Activated B cell treated with CpG ODN at 0.5 μM for 24 hours (primary cell): ENCODE measurements at places on chromosomes 5 and 9. TPM values are rescaled to one million over a fixed set of nuclear protein-coding genes. Genes with fewer than 3 reads are reported as not detected.

DNA sequence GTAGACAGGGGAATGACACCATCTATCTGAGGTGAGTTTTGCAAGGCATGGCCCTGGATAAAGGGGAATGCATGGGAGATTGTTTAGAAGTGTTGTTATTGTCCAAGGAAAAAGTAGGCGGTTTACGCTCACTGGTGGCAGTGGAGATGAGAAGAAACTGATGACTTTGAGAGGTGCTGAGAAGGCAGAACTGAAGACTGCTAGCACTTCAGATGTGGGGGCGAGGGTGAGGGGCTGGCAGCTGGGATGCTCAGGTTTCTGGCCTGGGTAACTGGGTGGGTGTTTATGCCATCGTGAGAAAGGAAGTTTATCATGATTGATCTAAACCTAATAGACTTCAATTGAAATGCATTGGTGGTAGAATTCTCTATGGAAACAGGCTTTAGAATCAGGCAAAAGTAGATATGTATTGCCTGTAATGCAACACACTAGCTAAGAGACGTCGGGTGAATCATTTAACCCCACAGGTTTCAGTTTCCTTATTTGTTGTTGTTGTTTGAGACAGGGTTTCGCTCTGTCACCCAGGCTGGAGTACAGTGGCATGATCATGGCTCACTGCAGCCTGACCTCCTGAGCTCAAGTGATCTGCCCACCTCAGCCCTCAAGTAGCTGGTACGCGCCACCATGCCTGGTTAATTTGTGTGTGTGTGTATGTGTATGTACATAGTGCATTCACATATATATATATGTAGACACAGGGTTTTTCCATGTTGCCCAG lies 123.5 kb downstream of the SLC24A2 start:
- no peak for DNase-seq
- H3K27me3 ChIP-seq = peaks cover 2% of the 10 kb centered on the region
- H3K4me3 ChIP-seq = no peak overlapping the region
- H3K36me3 ChIP-seq = no peaks in the 10 kb centered on the region
- no peaks in the 10 kb centered on the region for H3K4me1 ChIP-seq

- no peak overlapping the region for H3K27ac ChIP-seq
- H3K27me3 ChIP-seq = peaks cover 4% of the 10 kb centered on the region
- no peak overlapping the region for H3K4me3 ChIP-seq
- no peak for DNase-seq
Measured at GRCh38 chr5:138471052-138471361, 5.7 kb downstream of the EGR1 start.

GRCh38 chr9:21782205-21782604 lies 20.2 kb upstream of the MTAP start:
- H3K4me3 ChIP-seq = no peak overlapping the region
- no peaks in the 10 kb centered on the region for H3K36me3 ChIP-seq
- DNase-seq = no peak
- H3K27ac ChIP-seq = no peak overlapping the region

DNA sequence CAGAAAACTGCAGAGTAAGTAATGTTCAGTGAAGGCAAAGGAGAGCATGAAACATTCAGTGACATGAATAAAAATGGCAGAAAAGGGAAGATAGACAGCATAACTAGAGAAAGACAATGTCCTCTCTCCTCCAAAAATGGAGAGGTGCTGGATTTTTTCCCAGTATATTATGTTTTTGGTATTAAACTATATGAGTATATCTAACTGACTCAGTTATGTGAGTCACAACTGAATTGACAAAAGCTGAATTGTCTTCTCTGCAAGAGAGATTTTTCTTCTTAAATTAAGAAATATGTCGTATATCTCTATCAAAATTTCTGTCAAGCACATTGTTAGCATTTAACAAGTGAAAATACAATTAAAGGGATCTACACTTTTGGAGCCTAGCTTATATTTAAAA lies 375.1 kb downstream of the CHSY3 start:
- no peaks in the 10 kb centered on the region for H3K4me1 ChIP-seq
- no peaks in the 10 kb centered on the region for H3K36me3 ChIP-seq
- H3K4me3 ChIP-seq = no peak overlapping the region
- no peaks in the 10 kb centered on the region for H3K27me3 ChIP-seq
- no peak overlapping the region for H3K27ac ChIP-seq

DNA sequence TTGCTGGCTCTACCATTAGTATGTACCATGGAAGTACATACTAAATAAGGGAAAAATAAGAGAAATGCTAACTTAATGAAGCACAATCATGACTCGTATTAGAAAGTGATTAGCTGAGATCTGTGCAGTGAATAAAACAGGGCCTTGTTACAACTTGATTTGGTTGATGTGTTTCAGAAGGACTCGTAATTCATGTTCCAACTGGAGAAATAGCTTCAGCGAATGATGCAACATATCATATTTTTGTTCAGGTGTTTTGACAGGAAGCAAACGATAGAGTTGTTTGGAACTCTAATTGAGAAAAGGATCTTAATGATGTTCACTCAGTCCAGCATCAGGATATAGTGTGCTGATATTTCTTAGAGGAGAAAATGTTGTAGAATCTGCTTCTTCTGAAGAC lies 474.6 kb upstream of the WWC1 start:
- no peaks in the 10 kb centered on the region for H3K27me3 ChIP-seq
- H3K36me3 ChIP-seq = no peaks in the 10 kb centered on the region
- no peak for DNase-seq
- no peak overlapping the region for H3K27ac ChIP-seq

HSPB3 gene
- total RNA-seq = not detected in 2 replicates

DNA sequence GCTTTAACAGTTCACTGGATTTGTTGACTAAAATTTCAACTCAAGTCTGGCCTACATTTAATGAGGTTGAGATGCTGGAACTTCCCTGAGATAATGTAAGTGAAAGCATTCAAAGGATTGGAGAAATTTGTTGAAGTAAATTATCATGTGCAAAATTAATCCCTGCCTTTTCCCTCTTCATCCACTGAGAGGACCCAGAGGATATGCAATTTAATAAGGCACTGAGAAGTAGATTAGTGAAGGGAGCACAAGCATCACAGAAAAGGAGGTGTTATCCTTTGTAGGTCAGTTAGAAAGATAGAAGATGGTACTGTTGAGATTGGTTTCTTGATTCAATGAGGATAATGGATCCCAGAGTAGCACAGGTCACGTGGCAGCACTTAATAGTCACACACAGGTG lies 42.6 kb upstream of the ANKRD31 start:
- H3K27ac ChIP-seq = no peak overlapping the region
- H3K36me3 ChIP-seq = no peaks in the 10 kb centered on the region
- H3K4me1 ChIP-seq = no peaks in the 10 kb centered on the region
- no peak for DNase-seq
- peaks cover 10% of the 10 kb centered on the region for H3K27me3 ChIP-seq

- no peak overlapping the region for H3K27ac ChIP-seq
- no peak for DNase-seq
- no peaks in the 10 kb centered on the region for H3K36me3 ChIP-seq
- H3K27me3 ChIP-seq = no peaks in the 10 kb centered on the region
Measured at GRCh38 chr5:29516224-29516623, 1677.3 kb upstream of the CDH6 start.

- no peaks in the 10 kb centered on the region for H3K4me1 ChIP-seq
- peaks cover 2% of the 10 kb centered on the region for H3K27me3 ChIP-seq
- no peak for DNase-seq
Measured at GRCh38 chr5:33582417-33582816, 141.7 kb downstream of the TARS1 start.

- no peaks in the 10 kb centered on the region for H3K4me1 ChIP-seq
- no peak overlapping the region for H3K27ac ChIP-seq
- H3K27me3 ChIP-seq = peaks cover 5% of the 10 kb centered on the region
- no peak for DNase-seq
- H3K4me3 ChIP-seq = no peak overlapping the region
- no peaks in the 10 kb centered on the region for H3K36me3 ChIP-seq
Measured at GRCh38 chr9:91589101-91589553, 165.5 kb upstream of the NFIL3 start.

PCDHB10 gene
- total RNA-seq = 0.07 TPM in 1 of 2 replicates, not detected in the other

GRCh38 chr5:142475102-142475513 lies 150.3 kb upstream of the SPRY4 start:
- H3K27ac ChIP-seq = no peak overlapping the region
- no peak for DNase-seq
- H3K4me1 ChIP-seq = no peaks in the 10 kb centered on the region
- H3K4me3 ChIP-seq = no peak overlapping the region
- no peaks in the 10 kb centered on the region for H3K36me3 ChIP-seq
- peaks cover 25% of the 10 kb centered on the region for H3K27me3 ChIP-seq

- H3K4me3 ChIP-seq = no peak overlapping the region
- H3K27ac ChIP-seq = no peak overlapping the region
- H3K36me3 ChIP-seq = no peaks in the 10 kb centered on the region
- DNase-seq = no peak
- peaks cover 32% of the 10 kb centered on the region for H3K4me1 ChIP-seq
- peaks cover 37% of the 10 kb centered on the region for H3K27me3 ChIP-seq
Measured at GRCh38 chr5:76718381-76718832, 2.5 kb downstream of the F2R start.

SPAAR gene
- total RNA-seq = not detected in 2 replicates

- H3K27me3 ChIP-seq = no peaks in the 10 kb centered on the region
- H3K4me1 ChIP-seq = peaks cover 7% of the 10 kb centered on the region
- no peaks in the 10 kb centered on the region for H3K36me3 ChIP-seq
Measured at GRCh38 chr5:17118631-17119030, 98.8 kb upstream of the BASP1 start.

OR1J2 gene
- total RNA-seq = not detected in 2 replicates

DNA sequence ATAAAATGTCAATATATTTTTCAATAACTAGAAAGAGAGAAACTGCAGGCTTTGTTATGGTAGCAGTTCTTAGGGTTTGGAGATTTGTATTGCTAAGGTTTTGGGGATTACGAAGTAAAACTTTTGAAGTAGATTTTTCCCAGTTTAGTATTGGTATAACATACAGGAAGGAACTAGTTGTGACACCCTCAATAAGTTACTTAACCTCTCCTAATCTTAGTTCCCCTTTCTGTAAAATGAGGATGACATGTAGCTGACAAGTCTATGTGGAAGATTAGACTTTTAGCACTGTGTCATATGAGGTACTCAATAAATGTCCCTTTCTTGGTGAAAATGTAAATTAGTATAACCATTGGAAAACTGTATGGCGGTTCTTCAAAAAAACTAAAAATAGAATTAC lies 73.4 kb upstream of the ATG10 start:
- peaks cover 3% of the 10 kb centered on the region for H3K4me1 ChIP-seq
- no peaks in the 10 kb centered on the region for H3K27me3 ChIP-seq
- peak overlapping the region; percentile 15 for H3K27ac ChIP-seq
- DNase-seq = no peak
- H3K4me3 ChIP-seq = no peak overlapping the region

KIF12 gene
- total RNA-seq = not detected in 2 replicates

GRCh38 chr9:121871431-121872025 lies 220.1 kb downstream of the DAB2IP start:
- H3K27me3 ChIP-seq = no peaks in the 10 kb centered on the region
- no peak overlapping the region for H3K27ac ChIP-seq
- H3K4me1 ChIP-seq = no peaks in the 10 kb centered on the region
- H3K4me3 ChIP-seq = no peak overlapping the region
- DNase-seq = no peak
- H3K36me3 ChIP-seq = peaks cover 2% of the 10 kb centered on the region

DNA sequence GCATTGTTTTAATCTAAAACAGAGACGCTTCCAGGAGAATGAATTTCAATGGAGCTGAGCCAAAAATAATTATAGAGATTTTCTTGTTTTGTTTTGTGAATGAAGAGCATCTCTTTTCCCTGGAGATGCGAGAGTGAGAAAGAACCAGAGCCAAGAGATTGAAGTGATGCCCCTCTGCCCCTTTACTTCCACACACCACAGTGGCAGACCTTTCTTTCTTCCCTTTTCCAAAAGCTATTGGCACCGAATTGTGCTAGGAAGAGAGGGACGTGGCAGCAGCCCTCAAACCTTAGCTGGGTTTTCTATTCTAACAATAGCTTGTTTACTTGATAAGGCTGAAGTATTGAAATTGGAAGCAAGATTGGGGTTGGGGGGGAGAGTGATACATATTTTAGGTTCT lies 133.0 kb upstream of the TMEM161B start:
- no peak overlapping the region for H3K4me3 ChIP-seq
- peaks cover 8% of the 10 kb centered on the region for H3K27me3 ChIP-seq
- H3K27ac ChIP-seq = no peak overlapping the region
- no peak for DNase-seq
- no peaks in the 10 kb centered on the region for H3K36me3 ChIP-seq

- H3K4me3 ChIP-seq = no peak overlapping the region
- peaks cover 41% of the 10 kb centered on the region for H3K36me3 ChIP-seq
- H3K27ac ChIP-seq = no peak overlapping the region
- no peaks in the 10 kb centered on the region for H3K27me3 ChIP-seq
- H3K4me1 ChIP-seq = peaks cover 33% of the 10 kb centered on the region
Measured at GRCh38 chr9:104869811-104870210, 58.1 kb downstream of the ABCA1 start.

GRCh38 chr9:126838895-126839294 lies 21.5 kb upstream of the ZBTB34 start:
- H3K4me3 ChIP-seq = no peak overlapping the region
- no peak overlapping the region for H3K27ac ChIP-seq
- peaks cover 35% of the 10 kb centered on the region for H3K4me1 ChIP-seq
- no peak for DNase-seq
- peaks cover 34% of the 10 kb centered on the region for H3K36me3 ChIP-seq
- H3K27me3 ChIP-seq = no peaks in the 10 kb centered on the region

CCDC152 gene
- total RNA-seq = 6.4 and 6.9 TPM in 2 replicates

LRRC19 gene
- not detected in 2 replicates for total RNA-seq

GRCh38 chr5:39419796-39420195 lies 5.0 kb downstream of the DAB2 start:
- H3K36me3 ChIP-seq = no peaks in the 10 kb centered on the region
- peaks cover 5% of the 10 kb centered on the region for H3K4me1 ChIP-seq
- H3K27ac ChIP-seq = no peak overlapping the region
- no peak overlapping the region for H3K4me3 ChIP-seq

DNA sequence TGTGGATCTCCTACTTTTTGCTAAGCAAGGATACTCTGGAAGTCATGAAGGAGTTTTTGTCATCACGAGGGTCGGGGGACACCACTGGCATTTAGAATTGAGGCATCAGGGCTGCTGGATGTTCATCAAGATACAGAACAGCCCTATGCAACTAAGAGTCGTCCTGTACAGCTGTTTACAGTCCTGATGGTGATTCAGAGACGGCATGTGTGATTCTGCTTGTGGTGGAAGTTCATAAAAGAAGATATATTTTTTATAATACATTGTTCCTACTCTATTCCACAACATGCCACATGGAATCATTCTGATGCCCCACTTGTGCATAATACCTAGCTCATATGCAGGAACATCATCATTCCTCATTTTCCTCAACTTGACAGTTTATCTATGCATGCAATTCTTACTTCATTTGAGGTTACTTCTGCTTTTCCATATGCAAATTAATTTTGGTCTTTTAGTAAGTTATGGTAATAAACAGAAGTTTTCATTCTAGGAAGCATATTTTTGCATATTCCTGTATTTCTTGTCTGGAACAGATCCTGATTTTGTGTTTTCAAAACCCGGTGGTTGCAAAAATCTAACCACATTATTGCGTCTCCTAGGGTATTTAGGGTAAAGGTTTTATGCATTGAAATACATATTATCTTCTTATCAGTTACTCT lies 155.2 kb downstream of the ARHGEF28 start:
- H3K36me3 ChIP-seq = no peaks in the 10 kb centered on the region
- no peaks in the 10 kb centered on the region for H3K4me1 ChIP-seq
- H3K4me3 ChIP-seq = no peak overlapping the region
- H3K27me3 ChIP-seq = peaks cover 3% of the 10 kb centered on the region
- no peak overlapping the region for H3K27ac ChIP-seq

FGF10 gene
- total RNA-seq = not detected in 2 replicates
